ENCODE measurements at places on chromosomes 4 and X. TPM values are rescaled to one million over a fixed set of nuclear protein-coding genes. Genes with fewer than 3 reads are reported as not detected.

The HTRA3 gene
- total RNA-seq, result 1.9 TPM

The NAP1L3 gene
- total RNA-seq, result 1.2 TPM

The PCDH18 gene
- 0.27 TPM for total RNA-seq

The LIMCH1 gene
- 27.4 TPM for total RNA-seq

The MAGEB2 gene
- total RNA-seq, result not detected

The PNMA6A gene
- 0.93 TPM for total RNA-seq

The EPHA5 gene
- total RNA-seq, result not detected

The TMEM271 gene
- total RNA-seq, result not detected

The ZNF718 gene
- 12.6 TPM for total RNA-seq

The EVC2 gene
- 11.5 TPM for total RNA-seq

The NCAPG gene
- total RNA-seq, result 139 TPM

The PDE6B gene
- 1.1 TPM for total RNA-seq

The NXF2 gene
- total RNA-seq, result not detected

The ATP2B3 gene
- not detected for total RNA-seq

The MAGEE2 gene
- total RNA-seq, result not detected

The PLRG1 gene
- 99.6 TPM for total RNA-seq

The PIGA gene
- total RNA-seq, result 19.2 TPM

The GAGE12J gene
- not detected for total RNA-seq

The ETDC gene
- not detected for total RNA-seq

The GPR173 gene
- 3.2 TPM for total RNA-seq

The AASDH gene
- total RNA-seq, result 20.3 TPM

The SLC10A4 gene
- total RNA-seq, result 0.27 TPM

The CCKAR gene
- total RNA-seq, result not detected

The GLRA3 gene
- not detected for total RNA-seq

The MAGED1 gene
- 187 TPM for total RNA-seq

The SPOCK3 gene
- total RNA-seq, result 0.43 TPM

The ZDHHC9 gene
- total RNA-seq, result 28.6 TPM

The SFRP2 gene
- not detected for total RNA-seq

The SPP1 gene
- not detected for total RNA-seq

The SRPK3 gene
- total RNA-seq, result not detected

The MAP9 gene
- 0.40 TPM for total RNA-seq

The LGI2 gene
- under 0.01 TPM for total RNA-seq

The ATP8A1 gene
- 8.8 TPM for total RNA-seq

The UCP1 gene
- not detected for total RNA-seq

The ASB11 gene
- 0.14 TPM for total RNA-seq

The CENPVL2 gene
- total RNA-seq, result not detected

The CSAG2 gene
- total RNA-seq, result not detected
